CD4-positive, CD25-positive, alpha-beta regulatory T cell (primary cell): ENCODE measurements at places on chromosomes 3 and 15. TPM values are rescaled to one million over a fixed set of nuclear protein-coding genes. Genes with fewer than 3 reads are reported as not detected.

GRCh38 chr3:34419801-34420200 is 621.4 kb downstream of the PDCD6IP start:
- no peak overlapping the region for H3K4me3 ChIP-seq
- no peaks in the 10 kb centered on the region for H3K4me1 ChIP-seq
- no peaks in the 10 kb centered on the region for H3K27me3 ChIP-seq
- no peak overlapping the region for H3K27ac ChIP-seq

GRCh38 chr3:195105389-195105788 is 165.6 kb downstream of the XXYLT1 start:
- no peaks in the 10 kb centered on the region for H3K27me3 ChIP-seq
- H3K27ac ChIP-seq, result no peak overlapping the region
- H3K4me1 ChIP-seq, result peaks cover 7% of the 10 kb centered on the region
- no peak overlapping the region for H3K4me3 ChIP-seq
- no peaks in the 10 kb centered on the region for H3K36me3 ChIP-seq
- DNase-seq, result no peak

GRCh38 chr3:143791386-143791785 is 56.9 kb downstream of the SLC9A9 start:
- H3K27ac ChIP-seq, result no peak overlapping the region
- DNase-seq, result no peak
- H3K4me3 ChIP-seq, result no peak overlapping the region
- no peaks in the 10 kb centered on the region for H3K4me1 ChIP-seq
- no peaks in the 10 kb centered on the region for H3K27me3 ChIP-seq

- H3K27me3 ChIP-seq, result peaks cover 5% of the 10 kb centered on the region
- peaks cover 5% of the 10 kb centered on the region for H3K4me1 ChIP-seq
- H3K27ac ChIP-seq, result no peak overlapping the region
- peaks cover 7% of the 10 kb centered on the region for H3K36me3 ChIP-seq
- DNase-seq, result no peak
- no peak overlapping the region for H3K4me3 ChIP-seq
These were observed 3.7 kb downstream of the GRAMD2A start for GRCh38 chr15:72193836-72194396.

- no peaks in the 10 kb centered on the region for H3K4me1 ChIP-seq
- H3K4me3 ChIP-seq, result no peak overlapping the region
- peaks cover 84% of the 10 kb centered on the region for H3K36me3 ChIP-seq
- no peak for DNase-seq
These were observed 31.4 kb downstream of the MKRN2 start for GRCh38 chr3:12588039-12589009.

GRCh38 chr3:196192524-196193051 is 18.6 kb downstream of the ZDHHC19 start:
- H3K36me3 ChIP-seq, result no peaks in the 10 kb centered on the region
- peaks cover 46% of the 10 kb centered on the region for H3K4me1 ChIP-seq
- H3K4me3 ChIP-seq, result peak overlapping the region; percentile 26
- peak overlapping the region; percentile 93 for H3K27ac ChIP-seq
- peak; percentile 52 for DNase-seq

GRCh38 chr3:13114811-13115575 is 41.8 kb upstream of the IQSEC1 start:
- DNase-seq, result no peak
- no peaks in the 10 kb centered on the region for H3K36me3 ChIP-seq
- peaks cover 12% of the 10 kb centered on the region for H3K4me1 ChIP-seq
- no peaks in the 10 kb centered on the region for H3K27me3 ChIP-seq

DNA sequence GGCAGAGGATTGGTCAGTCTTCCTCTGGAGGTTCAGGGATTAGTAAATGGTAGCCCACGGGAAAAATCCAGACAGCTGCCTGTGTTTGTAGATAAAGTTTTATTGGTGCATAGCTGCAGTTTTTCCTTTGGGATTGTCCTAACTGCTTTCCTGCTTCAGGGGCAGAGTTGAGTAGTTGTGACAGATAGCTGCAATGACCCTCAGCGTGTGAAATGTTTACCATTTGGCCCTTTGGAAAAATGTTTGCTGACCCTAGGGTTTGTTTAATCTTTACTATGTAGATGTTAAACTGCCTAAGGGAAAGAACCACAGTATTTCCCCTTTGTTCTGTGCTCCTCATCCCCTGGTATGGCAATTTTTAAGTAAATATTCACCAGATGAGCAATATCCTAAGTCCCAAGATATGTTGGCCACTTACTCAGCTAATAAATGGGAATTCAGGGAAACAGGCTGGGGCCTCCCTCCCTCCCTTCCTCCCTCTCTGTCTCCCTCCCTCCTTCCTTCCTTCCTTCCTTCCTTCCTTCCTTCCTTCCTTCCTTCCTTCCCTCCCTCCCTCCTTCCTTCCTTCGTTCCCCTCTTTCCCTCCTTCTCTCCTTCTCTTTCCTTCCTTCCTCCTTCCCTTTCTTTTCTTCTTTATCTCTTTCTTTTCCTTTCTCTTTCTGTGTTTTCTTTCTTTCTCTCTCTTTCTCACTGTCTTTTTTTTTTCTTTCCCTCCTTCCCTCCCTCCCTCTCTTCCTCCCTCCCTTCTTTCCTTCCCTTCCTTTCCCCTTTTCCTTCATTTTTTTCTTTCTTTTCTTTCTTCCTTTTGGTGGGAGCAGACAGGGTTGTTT is 234.6 kb upstream of the BHLHE40 start:
- H3K27me3 ChIP-seq, result no peaks in the 10 kb centered on the region
- DNase-seq, result no peak
- no peak overlapping the region for H3K27ac ChIP-seq

- H3K4me3 ChIP-seq, result no peak overlapping the region
- H3K27me3 ChIP-seq, result peaks cover 2% of the 10 kb centered on the region
- no peak for DNase-seq
- peaks cover 5% of the 10 kb centered on the region for H3K4me1 ChIP-seq
- H3K27ac ChIP-seq, result no peak overlapping the region
These were observed 6.8 kb upstream of the GATA2 start for GRCh38 chr3:128499724-128500275.

- H3K4me3 ChIP-seq, result no peak overlapping the region
- DNase-seq, result no peak
- H3K36me3 ChIP-seq, result no peaks in the 10 kb centered on the region
- peaks cover 14% of the 10 kb centered on the region for H3K27me3 ChIP-seq
- H3K4me1 ChIP-seq, result no peaks in the 10 kb centered on the region
- no peak overlapping the region for H3K27ac ChIP-seq
These were observed 50.3 kb upstream of the ACAN start for GRCh38 chr15:88752951-88753350.

GRCh38 chr15:35514759-35515158 is 31.2 kb downstream of the DPH6 start:
- DNase-seq, result no peak
- no peaks in the 10 kb centered on the region for H3K4me1 ChIP-seq
- no peaks in the 10 kb centered on the region for H3K36me3 ChIP-seq
- H3K27ac ChIP-seq, result no peak overlapping the region

DNA sequence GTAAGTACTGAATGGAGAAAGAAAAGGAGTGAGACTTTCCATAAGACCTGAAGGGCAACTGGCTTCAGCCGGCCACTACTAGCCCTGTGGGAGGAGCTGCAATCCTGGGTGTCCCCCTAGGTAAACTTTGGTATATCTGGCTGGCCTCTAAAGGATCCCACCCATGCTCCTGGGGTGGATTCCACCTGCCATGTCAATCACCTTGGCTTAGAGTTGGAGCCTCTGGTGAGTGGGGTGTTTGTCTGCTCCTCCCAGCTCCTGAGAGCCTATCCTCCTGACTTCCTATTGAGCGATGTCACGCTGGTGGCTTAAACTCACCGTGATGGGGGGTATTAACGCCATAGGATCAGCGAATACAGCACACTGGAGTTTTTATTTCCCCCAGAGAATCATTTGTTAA is 2.6 kb downstream of the SPTBN5 start:
- no peaks in the 10 kb centered on the region for H3K27me3 ChIP-seq
- H3K36me3 ChIP-seq, result no peaks in the 10 kb centered on the region
- H3K4me1 ChIP-seq, result peaks cover 40% of the 10 kb centered on the region
- H3K4me3 ChIP-seq, result no peak overlapping the region

DNA sequence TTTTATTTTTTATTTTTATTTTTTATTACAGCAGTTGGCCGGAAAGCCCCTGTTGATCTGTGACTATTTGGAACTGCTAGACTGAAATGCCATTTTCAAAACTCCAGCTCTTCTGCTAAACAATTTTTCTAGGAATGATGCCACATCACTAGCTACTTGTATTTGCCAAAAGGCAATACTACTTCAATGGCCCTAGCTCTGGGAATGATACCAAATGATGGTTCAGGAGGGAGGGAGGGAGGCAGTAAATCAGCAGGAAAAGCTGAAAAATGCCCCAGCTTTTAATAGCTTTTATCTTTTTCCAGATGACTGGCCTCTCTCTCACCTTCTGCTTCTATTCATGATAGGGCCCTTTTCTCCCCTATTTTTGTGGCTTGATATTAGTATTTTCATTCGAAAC is 2.6 kb upstream of the CHL1 start:
- H3K4me1 ChIP-seq, result no peaks in the 10 kb centered on the region
- H3K36me3 ChIP-seq, result no peaks in the 10 kb centered on the region
- no peak for DNase-seq
- H3K27ac ChIP-seq, result no peak overlapping the region
- no peak overlapping the region for H3K4me3 ChIP-seq
- H3K27me3 ChIP-seq, result no peaks in the 10 kb centered on the region

DNA sequence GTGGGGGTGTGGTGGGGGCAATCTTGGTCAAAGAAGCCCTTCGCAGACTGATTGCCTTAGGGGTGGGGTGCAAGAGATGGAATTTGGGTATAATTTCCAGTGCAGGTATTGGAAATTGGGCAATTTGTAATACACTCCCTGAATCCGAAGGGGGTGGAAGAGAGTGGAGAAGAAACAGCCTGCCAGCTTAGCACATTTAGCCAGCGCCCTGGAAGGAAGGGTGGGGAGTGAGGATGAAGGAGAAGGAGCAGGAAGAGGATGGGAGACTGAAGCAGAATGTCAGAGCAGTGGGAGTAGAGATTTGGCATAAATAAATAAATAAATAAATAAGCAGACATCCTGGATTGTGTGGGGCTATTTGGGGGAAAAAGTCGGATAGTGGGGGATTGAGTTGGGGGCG is 1.6 kb downstream of the GAP43 start:
- H3K36me3 ChIP-seq, result no peaks in the 10 kb centered on the region
- DNase-seq, result no peak
- H3K27me3 ChIP-seq, result peaks cover 23% of the 10 kb centered on the region
- no peak overlapping the region for H3K27ac ChIP-seq
- no peak overlapping the region for H3K4me3 ChIP-seq

DNA sequence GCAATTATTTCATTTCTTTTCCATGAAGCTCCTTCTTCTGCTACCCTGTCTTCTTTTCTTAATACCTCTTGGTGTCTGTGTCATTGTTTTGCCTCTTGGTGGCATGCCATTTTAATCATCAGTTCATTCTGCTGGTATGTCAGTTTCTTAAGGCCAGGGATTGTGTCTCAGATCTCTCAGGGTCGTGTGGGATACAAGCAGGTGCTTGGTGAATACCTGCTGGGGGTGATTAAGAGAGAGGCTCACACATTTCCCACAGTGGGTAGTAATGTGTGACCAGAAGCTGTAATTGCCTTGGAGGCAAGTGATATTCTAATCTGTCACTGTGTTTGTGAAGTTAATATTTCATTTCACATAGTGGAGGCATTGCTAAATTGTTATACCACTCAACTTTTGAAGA is 361.4 kb upstream of the TRIM42 start:
- DNase-seq, result no peak
- H3K27me3 ChIP-seq, result no peaks in the 10 kb centered on the region
- no peaks in the 10 kb centered on the region for H3K36me3 ChIP-seq
- H3K4me1 ChIP-seq, result no peaks in the 10 kb centered on the region
- no peak overlapping the region for H3K27ac ChIP-seq

DNA sequence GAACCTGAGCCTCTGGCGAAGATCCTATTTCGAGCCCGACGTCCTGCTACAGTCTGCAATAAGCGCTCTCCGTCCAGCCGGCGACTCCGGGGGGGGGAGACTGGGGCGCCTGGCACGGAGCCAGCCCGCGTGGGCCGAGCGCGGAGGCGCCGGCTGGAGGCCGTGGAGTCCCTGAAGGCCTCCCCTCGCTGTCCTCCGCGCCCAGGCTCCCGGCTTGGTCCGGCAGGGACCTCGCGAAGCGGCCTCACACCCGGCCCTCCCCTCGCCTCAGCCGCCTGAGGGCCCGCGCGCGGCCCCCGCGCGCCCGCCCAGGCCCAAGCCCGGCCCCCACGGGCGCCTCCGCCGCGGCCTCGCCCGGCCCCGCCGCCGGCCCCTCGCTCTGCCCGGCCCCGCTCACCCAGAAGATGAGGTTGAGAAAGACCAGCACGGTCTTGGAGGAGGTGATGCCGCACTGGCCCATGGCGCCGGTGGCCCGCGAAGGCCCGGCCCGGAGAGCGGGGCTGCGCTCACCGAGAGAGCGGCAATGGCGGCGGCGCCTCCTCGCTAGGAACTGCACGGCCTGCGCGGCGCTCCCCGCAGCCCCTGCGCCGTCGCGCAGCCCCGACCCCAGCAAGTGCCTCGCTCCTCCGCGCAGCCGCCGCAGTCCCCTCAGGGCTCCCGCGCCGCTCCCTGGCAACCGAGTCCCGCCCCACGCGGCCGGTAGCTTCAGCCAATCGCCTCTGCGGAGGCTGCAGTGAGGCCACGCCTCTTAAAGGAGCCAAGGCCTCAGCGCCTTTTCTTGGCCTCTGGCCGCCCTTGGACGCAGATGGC is at the start of gene TSPAN3:
TSPAN3 (minus strand) TSS at position 615 of the 810 bp plus-strand sequence; CDS start at position 460, 155 bp downstream.
- H3K27me3 ChIP-seq, result no peaks in the 10 kb centered on the region
- H3K4me1 ChIP-seq, result peaks cover 14% of the 10 kb centered on the region
- peak; percentile 89 for DNase-seq
- H3K27ac ChIP-seq, result peak within 1 kb of the TSS; percentile 7

DNA sequence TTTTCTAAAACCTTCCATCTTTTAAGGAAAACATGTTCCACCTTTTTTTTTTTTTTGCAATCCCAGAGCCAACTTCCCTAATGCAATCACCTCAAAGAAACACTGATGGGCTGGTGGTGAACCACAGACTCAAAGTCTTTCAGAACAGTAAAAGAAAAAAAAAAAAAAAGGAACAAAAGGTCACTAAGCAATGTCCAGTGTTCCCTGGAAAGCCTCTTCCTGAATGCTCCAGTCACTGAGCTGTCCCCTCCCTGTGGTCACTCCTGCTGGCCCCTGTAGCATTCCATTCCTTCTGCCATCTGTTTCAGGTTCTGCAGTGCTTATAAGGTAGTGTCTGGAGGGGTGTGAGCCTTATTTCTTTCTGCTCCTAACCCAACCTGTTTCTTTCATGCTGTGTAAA is 53.3 kb downstream of the AAGAB start:
- H3K27me3 ChIP-seq, result no peaks in the 10 kb centered on the region
- H3K27ac ChIP-seq, result no peak overlapping the region
- peaks cover 5% of the 10 kb centered on the region for H3K4me1 ChIP-seq
- no peak overlapping the region for H3K4me3 ChIP-seq

DNA sequence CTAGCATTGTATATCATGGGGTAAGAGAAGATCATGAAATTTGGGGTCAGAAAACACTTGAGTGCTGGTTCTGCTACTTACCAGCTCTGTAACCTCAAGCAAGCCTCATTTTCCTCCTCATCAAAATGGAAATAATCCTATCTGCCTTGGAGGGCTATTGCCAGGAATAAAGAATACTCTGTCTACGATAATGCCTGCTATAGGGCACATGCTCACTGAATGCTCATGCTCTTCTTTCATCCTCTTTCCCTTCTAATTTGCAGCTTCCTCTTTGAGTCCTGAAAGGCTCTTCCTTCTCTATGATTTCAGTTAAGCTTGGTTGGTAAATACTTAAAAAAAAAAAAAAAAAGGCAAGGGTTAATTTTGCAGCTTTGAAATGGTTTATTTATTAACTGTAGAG is 12.8 kb downstream of the RTP1 start:
- H3K27ac ChIP-seq, result no peak overlapping the region
- H3K27me3 ChIP-seq, result peaks cover 12% of the 10 kb centered on the region
- no peaks in the 10 kb centered on the region for H3K4me1 ChIP-seq
- no peak for DNase-seq
- H3K36me3 ChIP-seq, result no peaks in the 10 kb centered on the region

Gene PEAK1
- 9.6 TPM for total RNA-seq

Gene FEZF2
- total RNA-seq, result not detected

Gene TFG
- total RNA-seq, result 56.3 TPM

Gene NRG4
- total RNA-seq, result not detected
